ENCODE measurements at places on chromosomes 4 and X. TPM values are rescaled to one million over a fixed set of nuclear protein-coding genes. Genes with fewer than 3 reads are reported as not detected.

The ALAS2 gene
- 197 TPM for total RNA-seq

The MAGEC3 gene
- not detected for total RNA-seq

The CXorf51B gene
- total RNA-seq, result not detected

The TMPRSS11B gene
- not detected for total RNA-seq

The SLC35A2 gene
- total RNA-seq, result 22.4 TPM

The TNIP3 gene
- total RNA-seq, result 1.5 TPM

The SLC25A43 gene
- 5.4 TPM for total RNA-seq

The FRMD7 gene
- total RNA-seq, result 1.1 TPM

The CSN1S1 gene
- total RNA-seq, result not detected

The SPARCL1 gene
- total RNA-seq, result 46.2 TPM

The MAP3K15 gene
- 5.0 TPM for total RNA-seq

The CLGN gene
- 0.47 TPM for total RNA-seq

The SMPX gene
- 73.3 TPM for total RNA-seq

The SORBS2 gene
- total RNA-seq, result 61.0 TPM

The EREG gene
- total RNA-seq, result 0.23 TPM

The MAGEA12 gene
- total RNA-seq, result not detected

The DCX gene
- 2.7 TPM for total RNA-seq

The PRICKLE3 gene
- total RNA-seq, result 8.0 TPM

The SMARCA1 gene
- 61.7 TPM for total RNA-seq
